ENCODE measurements at places on chromosomes 4 and X.

GRCh38 chr4:138688408-138689085 lies 327.0 kb upstream of the NOCT start:
- DNase-seq, result no peak

- DNase-seq, result no peak
These were observed 535.5 kb downstream of the MID1IP1 start for GRCh38 chrX:39336671-39337311.

DNA sequence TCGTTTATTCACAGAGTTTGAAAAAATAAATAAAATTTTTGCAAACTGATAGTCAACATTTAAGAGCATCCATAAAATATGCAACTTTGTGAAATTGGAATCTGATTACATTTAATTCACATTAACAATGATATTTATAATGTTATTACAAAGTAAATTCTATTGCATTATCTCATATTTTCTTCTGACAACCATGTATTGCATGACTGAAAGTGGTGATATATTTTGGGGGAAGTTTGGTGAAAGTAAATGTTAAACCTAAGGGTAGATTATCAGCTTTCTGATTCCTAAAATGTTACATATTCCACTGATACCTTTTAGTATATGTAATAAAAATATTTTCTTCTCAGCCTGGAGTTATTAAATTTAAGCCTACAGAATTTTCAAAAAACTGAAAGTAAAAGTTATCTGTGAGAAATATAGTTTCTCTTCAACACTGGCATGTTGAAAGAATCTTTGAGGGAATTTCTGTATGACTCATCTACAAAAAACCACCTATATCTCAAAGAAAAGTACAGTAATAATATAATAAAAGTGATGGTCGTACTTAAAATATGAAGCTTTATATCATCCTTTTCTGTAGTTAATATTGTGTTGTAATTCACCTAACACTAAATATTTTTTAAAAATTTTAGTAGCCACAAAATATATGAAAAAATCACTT lies 1179.6 kb upstream of the PCDH7 start:
- no peak for DNase-seq

DNA sequence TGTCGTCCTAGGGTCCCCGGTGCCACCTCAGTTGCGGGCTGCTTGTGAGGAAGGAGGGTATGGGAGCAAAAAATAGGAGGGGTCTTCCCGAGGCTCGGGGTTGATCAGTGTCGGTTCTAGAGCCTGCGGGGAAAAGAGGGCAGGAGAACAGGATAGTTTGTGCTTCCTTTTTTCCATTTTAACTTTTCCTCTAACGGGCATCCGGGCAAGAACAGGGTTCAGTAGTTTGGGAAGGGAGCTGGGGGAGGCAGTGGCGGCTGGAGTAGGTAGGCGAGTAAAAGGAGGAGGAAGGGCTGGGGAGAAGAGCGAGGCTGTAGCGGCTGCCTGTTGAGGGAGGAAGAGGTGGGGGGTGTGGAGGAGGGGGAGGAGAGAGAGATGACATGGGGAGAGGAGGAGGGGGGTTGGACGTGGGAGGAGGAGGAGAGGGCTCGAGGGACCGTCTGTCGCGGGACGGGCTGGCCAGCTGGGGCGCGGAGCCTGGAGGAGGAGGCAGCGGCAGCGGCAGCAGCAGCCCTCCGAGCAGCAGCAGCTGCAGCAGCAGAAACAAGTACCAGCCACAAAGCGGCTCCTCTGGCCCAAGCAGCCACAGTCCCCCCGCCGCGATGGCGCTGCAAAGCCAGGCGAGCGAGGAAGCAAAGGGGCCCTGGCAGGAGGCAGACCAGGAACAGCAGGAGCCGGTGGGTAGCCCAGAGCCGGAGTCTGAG lies at the start of gene SLC16A2:
TSS of gene SLC16A2 (plus strand) at position 458 of the 704 bp plus-strand sequence. CDS start at position 603, 145 bp downstream.
- no peak for DNase-seq

GRCh38 chr4:148962539-148963290 lies 520.5 kb upstream of the NR3C2 start:
- no peak for DNase-seq

DNA sequence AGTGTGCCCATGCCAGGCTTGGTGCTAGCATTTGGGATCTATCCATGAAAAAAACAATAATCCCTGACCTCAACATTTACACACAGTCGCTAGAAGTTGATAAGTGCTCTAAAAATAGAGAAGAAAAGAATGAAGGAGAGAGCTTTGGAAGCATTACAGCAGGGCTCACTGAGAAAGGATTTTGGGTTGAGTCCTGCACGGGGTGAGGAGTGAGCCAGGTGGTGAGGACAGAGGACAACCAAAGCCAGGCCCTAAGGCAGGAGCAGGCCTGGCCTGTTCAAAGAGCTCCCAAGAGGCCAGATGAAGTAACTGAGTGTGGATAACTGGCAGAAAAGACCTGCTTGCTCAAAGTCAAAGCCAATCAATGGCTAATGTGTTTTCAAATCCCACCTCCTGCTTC lies 20.7 kb upstream of the PROM1 start:
- no peak for DNase-seq

GRCh38 chr4:138050601-138051000 lies 191.5 kb downstream of the SLC7A11 start:
- no peak for DNase-seq

DNA sequence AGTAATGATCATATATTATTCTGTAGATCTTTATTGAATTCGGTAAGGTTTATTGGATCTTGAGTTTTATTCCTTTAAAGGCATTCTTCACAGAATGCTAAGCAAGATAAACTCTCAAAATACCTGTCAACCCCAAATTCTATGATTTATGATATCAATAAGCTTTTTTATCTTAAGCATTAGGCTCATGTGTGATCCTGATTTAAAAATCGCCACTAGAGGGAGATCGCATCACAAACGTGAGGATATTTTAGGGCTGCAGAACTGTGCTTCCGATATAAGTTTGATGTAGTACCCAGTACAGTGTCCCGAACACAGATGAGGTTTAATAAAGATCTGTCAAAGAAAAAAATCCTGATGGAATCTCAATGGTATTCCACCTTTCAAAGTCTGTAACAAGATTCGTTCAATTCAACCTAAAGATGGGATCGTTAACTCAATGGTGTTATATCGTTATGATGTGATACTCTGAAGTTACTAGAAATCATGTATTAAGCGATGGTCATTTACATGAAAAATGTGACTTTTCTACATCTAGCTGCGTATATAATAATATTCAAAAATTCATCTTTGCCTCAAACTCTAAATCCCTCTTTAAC lies 169.0 kb downstream of the CORIN start:
- peak; percentile 47 for DNase-seq

DNA sequence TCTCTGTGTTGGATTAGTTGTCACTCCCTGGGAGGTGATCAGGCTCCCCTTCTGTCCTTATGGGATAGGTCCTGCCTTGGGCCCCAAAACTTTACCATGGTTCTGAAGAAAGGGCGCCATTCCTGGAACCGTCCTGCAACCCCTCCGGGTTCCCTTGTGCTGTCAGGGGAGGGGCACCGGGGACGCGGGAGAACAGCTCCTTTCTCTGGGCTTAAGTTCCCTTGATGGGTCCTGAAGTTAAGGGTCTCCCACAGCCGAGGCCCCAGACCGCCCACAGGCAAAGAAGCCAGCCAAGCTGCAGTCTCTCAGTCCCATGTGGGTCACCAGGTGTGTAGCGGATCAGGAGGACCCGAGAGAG lies 44.8 kb downstream of the UGT2A3 start:
- no peak for DNase-seq

- DNase-seq, result no peak
These were observed 69.8 kb downstream of the MTNR1A start for GRCh38 chr4:186485561-186486062.

DNA sequence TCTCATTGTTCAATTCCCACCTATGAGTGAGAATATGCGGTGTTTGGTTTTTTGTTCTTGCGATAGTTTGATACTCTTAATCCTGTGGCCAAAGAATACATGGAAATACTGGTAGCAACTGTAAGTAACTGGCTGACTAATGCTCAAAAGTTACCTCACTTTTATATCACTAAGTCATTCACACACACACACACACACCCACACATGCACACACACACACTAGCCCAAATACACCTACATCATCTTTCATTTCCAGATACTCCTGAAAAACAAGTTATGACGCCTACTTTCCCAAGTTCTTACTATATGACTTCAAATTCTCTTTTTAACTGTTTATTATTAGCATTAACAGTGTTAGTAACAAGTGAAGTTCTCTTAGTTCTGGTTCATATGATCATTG lies 101.3 kb downstream of the DCHS2 start:
- DNase-seq, result no peak

DNA sequence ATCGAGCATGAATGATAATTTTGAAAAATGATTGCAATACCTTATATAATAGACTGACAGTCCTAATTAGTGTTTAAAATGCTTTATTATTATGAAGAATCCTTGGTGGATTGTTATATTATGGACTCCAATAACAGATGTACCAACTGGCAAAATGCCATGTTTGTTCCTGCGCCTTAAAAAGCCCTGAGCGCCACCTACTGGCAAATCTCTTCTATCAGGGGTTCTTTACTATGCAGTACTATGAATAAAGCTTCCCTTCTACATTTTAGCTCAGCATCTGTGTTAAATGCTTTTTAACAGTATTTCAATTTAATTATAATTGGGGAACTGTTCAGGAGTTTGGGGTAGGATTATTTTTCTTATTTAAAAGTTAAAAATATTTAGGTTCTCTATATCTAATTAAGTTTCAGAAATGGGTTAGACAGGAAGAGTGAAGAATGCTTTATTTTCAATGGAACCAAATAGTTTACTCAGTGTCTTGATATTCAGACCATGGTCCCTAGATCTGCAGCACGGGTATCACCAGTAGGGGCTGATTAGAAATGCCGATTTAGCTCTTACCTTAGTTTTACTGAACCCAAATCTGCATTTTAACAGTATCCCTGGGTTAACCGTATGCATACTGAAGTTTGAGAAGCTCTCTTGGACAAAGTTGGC lies 20.0 kb downstream of the CFAP97 start:
- peak; percentile 52 for DNase-seq

DNA sequence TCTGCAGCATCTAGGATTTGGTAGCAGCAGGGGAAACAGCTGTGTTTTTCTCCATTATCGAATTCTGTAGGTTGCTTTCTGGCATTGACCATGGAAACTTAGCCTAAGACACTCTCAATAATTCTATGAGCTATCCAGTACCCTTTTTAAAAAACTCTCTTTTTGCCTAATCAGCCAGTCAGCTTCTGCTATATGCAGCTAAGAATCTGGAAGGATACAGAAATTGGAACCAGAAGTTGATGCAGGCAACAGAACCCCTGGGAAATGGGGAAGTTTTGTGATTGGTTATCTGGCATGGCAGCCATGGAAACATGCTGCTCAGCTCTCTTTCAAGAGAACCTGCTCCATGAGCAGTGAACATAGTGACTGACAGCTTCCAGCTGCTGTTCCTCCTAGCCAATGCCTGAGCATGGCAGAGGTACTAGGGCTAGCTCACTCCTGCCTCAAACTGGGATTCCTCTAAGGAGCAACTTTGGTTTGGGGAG lies 417.6 kb upstream of the MAOA start:
- no peak for DNase-seq

DNA sequence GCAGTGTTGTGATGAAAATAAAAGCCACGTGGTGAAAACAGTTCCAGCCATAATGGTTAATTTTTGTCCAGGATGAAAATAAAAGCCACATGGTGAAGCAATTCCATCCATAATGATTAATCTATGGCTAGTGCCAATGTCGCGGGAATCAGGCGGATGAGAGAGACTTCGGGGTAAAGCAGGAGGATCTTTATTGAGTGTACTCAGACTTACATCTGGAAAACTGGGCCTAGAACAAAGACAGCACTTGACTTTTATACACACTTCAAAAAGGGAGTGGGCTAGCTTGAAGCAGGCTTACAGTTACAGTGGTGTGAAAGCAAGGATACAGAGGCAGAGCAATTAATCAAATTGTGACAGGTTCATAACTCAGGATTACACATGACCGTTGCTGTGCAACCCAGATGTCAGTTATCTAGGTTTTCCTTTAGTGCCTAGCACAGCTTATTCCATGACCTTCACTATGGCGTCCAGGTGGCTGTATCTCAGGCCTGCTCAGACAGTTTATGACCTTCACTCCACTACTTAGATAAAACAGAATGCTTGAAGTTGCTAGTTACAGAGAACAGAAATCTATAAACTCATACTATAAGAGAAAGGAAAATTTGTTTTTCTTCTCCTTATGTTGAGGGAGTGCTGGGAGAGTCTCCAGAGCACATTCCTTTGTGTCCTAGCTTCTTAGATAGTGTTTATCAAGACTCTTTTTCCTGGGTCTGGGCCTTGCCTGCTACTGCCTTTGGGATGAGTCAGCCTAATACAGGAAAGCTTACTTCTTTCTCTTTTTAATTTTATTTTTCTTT lies 5.9 kb upstream of the PLA2G12A start:
- DNase-seq, result no peak

DNA sequence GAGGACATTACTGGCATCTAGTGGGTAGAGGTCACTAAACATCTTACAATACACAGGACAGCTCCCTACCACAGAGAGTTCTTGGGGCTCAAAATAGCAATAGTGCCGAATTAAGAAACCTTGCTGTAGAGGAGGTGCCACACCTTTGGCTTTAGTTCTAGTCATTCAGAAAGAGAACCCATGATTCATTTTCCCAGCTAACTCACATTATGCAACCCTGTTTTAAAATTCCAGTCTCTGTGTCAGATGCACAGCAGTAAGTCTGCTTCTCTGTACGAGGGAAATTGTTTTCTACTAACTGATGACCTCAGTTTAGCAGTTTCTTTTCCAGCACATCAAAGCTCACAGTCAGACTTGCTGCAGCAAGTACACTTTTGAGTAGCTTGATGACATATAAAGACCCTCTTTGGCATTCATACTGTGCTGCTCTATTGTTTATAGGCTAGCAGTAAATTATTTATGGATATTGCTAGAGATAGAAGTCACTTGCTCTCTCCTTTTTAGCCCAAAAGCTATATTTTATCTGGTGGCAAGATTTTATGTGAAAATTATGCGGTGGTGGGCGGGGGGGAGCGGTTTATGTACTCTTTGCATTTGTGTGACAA lies 487.8 kb upstream of the MAGEB18 start:
- no peak for DNase-seq

GRCh38 chr4:108567831-108568230 lies 52.5 kb upstream of the RPL34 start:
- no peak for DNase-seq

GRCh38 chr4:25950461-25951389 lies 36.7 kb downstream of the SMIM20 start:
- no peak for DNase-seq

DNA sequence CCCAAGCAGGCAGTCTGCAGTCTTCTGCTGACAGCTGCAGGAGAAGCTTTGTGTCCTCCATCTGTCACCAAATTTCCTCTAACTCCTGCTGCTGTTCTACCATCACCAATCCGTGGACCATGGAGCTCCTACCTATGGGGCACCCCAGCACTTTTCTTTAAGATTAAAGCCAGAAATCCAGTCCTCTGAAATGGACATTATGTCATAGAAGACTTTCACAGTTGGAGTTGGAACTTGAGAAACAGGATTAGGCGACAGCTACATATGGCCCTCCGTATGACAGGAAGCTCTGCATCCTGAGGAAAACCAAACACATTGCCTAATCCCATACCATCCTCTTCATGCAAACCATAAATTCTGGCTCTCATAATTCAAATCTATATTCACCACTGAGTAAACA lies 470.6 kb upstream of the GALNTL6 start:
- DNase-seq, result no peak
